ENCODE measurements at places on chromosomes 2 and 18.

DNA sequence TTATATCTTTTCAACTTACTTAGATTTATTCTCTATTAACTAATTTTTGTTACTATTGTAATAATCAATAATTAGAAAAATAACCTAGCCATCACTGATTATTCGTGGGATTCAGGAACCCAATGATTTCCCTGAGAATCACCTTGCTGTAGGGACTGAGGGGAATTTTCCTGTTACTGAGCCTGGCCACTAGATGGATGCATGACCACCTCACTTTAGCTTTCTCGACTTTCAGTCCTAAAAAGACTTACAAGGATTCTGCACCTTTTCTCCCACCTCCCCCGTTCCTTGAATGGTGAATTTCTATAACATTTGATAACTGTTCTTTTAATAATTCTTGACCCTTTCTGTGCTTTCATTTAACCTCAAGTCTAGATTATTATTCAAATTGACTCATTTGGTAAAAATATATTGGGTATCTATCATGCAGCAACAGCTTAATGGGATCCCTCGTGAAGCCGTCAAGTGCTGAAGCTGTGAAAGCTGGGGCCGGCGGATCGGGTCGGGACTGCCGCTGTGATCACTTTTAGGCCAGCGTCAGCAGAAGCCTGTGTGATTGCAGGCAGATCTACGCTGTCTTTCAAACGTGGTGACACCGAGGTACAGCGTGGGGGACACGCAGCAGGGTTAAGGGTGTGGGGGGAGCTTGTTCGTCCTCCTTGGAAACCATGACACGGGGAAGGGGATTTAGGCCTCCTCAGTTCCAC, 38.8 kb upstream of the TMEM18 start:
- no peak for DNase-seq

DNA sequence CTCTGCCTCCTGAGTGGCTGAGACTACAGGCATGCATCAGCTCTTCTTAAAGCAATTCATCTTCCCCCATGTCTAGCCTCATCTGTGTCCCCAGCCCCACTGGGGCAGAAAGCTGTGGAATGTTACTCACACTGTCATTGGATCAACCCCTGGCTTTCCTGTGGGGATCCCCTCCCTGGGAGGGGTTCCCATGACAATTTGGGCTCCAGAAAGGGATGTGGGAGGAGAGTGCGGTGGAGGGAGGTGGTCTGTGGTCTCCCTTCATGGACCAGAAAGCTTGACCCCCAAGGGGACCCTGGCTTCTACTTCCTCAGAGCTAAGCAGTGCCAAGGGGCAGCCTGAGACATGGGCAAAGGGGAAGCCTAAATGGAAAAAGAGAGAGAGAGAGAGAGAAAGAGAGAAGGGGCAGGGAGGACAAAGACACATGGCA, 1.3 kb downstream of the NGEF start:
- peak; percentile 27 for DNase-seq

DNA sequence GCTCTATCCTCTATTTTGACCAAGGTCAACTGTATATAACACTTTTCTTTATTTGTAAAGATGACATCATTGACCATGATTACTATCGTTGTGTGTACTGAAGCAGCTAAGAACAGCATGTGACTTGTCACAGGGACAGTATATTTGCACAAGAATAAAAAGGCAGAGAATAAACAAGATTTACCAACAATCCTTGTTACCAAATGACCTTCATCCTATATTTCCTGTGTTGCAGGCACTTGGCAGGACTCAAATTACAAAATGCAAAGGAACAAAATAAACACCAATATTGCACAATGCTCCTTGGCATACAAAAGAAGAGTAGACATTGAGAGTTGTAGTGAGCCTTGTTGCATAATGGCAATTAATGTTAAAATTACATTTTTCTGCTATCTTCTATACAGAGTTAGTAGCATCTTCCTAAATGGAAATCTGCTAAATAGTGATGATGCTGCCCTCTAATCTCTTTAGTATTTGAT, 61.8 kb downstream of the RFTN2 start:
- DNase-seq, result no peak

GRCh38 chr18:33114749-33115148, 325.8 kb downstream of the CCDC178 start:
- no peak for DNase-seq

DNA sequence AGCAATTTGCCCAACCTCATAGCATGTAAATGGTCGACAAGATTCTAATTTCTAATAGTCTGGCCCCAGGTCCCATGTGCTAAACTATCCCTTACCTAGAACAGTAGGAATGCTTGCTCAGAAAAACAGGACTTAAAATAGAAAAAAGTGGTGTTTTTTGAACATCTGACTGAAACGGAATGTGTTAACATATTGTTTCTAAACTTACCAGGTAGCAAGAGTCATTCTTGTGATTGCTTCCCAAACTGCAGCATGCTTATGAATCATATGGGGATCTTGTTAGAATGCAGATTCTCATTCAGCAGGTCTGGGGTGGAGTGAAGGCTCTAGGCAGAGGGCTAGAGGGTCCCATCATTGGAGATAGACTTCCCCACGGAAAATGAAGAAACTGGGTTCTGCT, 5.8 kb upstream of the SLC20A1 start:
- no peak for DNase-seq

GRCh38 chr2:75053484-75054112, 95.2 kb downstream of the POLE4 start:
- no peak for DNase-seq

- DNase-seq, result no peak
Observed at GRCh38 chr18:55672574-55673361, 84.8 kb upstream of the TCF4 start.

DNA sequence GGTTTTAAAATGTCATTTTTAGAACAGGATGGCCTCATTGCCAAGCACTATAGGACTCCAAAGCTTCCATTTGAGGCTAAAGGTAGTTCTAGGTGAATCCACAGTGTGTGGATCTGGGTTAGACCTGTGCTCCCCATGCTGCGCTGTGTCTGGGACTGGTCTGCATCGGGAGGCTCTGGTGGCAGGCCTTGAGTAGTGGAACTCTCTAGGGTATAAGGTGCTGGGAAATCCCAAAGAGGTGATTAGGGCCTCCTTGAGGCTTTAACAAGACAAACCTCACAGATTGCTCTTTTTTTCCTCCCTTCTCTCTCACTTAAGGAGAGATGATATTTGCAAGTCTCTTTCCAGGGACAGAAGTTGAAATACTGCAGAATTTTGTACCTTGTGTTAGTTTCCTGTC, 9.3 kb downstream of the SEC11C start:
- no peak for DNase-seq
